Calu3 (cell line): ENCODE measurements at places on chromosomes 16 and 17. TPM values are rescaled to one million over a fixed set of nuclear protein-coding genes. Genes with fewer than 3 reads are reported as not detected.

DNA sequence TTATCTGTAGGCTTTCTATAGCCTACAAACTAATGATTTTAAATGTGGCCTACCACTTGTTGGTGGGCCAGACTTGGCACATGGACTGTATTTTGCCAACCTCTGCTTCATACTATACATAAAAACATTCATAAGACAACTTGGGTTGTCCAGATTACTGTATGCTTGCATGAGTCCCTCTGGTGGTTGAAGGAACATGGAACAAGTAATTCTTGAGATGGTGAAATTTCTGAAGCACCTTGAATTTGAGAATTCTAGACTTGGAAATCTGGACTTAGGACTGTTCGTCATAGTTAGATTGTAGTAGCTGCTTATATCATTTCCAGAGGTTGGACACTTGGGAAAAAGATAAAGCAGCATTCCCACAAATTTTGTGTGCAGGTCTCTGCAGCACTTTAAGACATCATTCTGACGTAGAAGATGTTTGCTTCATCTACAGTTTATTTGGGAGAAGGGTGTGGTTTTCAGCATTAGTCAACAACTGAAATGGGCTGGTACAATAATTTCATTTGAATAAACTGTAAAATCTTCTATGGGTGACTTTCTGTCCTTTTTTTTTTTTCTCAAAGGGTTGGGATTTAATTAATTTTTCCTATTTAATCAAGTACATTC, 31.2 kb downstream of the NFATC3 start:
- DNase-seq: no peak

- DNase-seq: no peak
Measured at GRCh38 chr17:56676810-56677209, 83.3 kb downstream of the NOG start.

- peak; percentile 72 for DNase-seq
Measured at GRCh38 chr17:12789481-12790248, at the start of gene ARHGAP44. ARHGAP44 (plus strand) TSS chr17:12789498; CDS start chr17:12789839, 341 bp downstream.

- peak; percentile 49 for DNase-seq
Measured at GRCh38 chr16:78984324-78984723, 616.2 kb downstream of the MAF start.

DNA sequence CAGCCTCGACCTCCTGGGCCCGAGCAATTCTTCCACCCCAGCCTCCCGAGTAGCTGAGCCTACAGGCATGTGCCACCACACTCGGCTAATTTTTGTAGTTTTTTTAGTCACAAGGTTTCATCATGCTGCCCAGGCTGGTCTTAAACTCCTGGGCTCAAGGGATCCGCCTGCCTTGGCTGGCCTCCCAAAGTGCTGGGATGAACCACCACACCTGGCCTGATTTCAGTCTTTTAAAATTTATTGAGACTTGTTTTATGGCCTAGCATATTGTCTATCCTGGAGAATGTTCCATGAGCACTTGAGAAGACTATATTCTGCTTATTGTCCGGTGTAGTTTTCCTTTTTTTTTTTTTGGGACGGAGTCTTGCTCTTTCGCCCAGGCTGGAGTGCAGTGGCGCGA, 18.5 kb downstream of the DNAI2 start:
- no peak for DNase-seq

The ALOX12B gene
- total RNA-seq: not detected in 2 replicates

The DOK4 gene
- total RNA-seq: 23.0 and 34.7 TPM in 2 replicates

DNA sequence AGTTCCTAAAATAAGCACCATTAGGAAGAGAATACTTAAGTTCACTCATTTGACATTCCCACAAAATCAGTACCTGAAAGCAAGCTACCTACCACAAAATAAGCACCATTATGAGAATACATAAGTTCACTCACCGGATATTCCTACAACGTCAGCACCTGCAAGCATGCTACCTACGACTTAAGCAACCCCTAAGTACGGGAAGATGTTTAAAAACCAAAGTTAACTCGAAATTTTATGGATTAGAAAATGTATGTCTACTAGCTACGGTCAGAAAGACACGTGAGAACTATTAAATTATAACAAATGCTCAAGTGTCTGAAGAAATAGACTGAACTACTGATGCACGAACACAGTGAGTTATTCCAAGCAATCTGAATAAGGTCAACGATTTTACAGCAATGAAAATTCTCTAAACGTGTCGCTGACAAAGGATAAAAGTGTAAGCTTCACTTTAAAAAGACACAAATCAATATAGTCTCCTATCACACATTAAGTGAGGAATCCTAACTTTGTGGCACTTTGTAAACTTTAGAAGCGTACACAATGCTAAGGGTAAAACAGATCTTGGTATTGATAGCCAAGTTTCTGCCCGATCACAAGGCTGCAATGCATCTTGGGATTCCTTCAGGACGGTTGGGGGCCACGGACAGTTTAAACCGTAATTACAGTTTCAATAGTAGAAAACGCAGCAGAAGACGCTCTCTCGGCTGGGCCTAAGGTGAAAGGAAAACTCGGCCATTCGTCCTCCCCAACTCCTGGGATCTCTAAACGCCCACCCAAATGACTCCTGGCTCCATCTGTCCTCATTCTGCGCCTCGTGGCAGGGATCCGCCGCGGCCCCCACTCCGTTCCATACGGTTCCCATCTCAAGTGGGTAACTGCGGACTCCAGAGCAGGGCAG, 1.3 kb downstream of the GSPT1 start:
- peak; percentile 24 for DNase-seq

The RCVRN gene
- total RNA-seq: not detected in 2 replicates

DNA sequence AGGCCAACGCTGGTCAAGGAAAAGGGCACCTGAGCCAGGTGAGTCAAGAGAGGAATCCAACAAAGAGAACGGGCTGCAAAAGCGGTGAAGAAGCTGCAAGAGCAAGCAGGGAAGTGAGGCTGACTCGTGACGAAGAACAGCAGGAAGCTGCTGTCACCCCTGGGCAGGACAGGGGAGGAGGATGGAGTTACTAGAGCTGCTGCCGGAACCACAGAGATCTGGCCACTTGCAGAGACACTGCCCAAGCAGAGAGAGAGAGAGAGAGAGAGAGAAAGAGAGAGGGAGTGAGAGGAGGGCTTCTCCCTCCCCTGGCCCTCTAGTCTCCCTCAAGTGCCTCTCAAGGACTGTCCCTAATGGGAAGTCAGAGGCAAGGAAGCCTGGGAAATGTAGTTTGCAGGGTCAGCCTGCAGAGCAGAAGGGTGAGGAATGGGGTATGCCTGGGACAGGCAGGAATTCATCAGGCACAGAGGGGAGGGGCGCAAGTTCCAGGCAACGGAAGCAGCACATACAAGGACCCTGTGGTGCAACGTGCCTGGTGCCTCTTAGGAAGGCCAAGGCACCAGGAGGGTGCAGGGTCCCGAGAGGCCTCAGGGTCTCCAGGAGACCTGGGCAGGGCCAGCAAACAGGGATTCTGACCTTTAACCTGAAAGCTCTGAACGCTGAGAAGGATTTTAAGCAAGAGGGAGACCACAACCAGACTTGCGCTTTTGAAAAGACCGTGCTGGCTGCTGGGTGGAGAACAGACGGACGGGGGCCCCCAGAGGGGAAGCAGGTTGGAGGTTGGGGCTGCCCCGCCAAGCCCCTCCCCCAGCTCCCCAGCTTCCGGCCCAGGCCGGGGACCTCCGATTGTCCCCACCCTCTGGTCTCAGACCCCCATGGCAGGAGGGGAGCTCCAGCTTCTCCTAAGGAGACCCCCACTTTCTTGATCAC, 45.8 kb upstream of the CIBAR2 start:
- no peak for DNase-seq

DNA sequence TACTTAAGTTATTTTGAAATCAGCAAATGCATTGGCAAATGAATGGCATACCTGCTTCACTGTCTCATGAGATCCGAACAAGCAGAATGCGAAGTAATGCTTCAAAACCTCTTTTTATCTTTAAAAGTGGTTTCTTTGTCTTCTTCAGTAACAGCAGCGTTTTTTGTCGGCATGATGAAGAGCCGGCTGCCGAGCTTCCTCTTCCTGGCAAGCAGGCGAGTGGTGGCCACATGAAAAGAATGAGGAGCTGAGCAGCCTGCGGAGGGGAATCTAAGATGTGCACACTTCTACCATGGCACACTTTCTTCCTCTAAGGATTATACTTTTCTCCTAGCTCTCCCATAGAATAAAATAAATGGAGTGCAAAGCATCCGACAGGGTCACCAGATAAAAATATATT, 42.4 kb upstream of the AKTIP start:
- DNase-seq: no peak

- no peak for DNase-seq
Measured at GRCh38 chr17:10019941-10020451, 114.9 kb upstream of the RCVRN start.

The CES4A gene
- not detected in 2 replicates for total RNA-seq

The KRT32 gene
- not detected in 2 replicates for total RNA-seq

The RPL19 gene
- 6,584 and 6,763 TPM in 2 replicates for total RNA-seq

The IGF2BP1 gene
- 14.4 and 17.6 TPM in 2 replicates for total RNA-seq

GRCh38 chr17:49585422-49586027, 9.9 kb downstream of the NXPH3 start:
- DNase-seq: peak; percentile 53

- no peak for DNase-seq
Measured at GRCh38 chr16:47523342-47524006, 62.3 kb downstream of the PHKB start.

The ADGRG3 gene
- total RNA-seq: not detected in 2 replicates

DNA sequence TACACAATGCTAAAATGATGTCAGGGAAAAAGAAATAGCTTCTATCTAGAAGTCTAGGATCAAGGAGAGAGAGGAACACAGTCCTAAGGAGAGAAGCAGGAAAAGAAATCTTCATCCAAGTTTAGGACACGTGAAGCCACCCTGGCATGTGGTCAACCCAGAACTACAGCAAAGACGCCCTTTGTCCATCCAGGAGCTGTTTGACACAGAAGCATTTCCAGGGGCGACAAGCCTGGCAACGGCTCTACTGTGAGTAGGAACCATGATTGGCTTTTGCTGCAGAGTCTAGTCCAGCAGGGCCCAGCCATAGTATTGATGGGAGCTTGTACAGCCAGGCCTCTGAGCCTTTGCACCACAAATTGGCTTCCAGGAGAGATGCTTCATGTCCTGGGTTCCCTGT, 185.4 kb upstream of the RPL38 start:
- DNase-seq: no peak

DNA sequence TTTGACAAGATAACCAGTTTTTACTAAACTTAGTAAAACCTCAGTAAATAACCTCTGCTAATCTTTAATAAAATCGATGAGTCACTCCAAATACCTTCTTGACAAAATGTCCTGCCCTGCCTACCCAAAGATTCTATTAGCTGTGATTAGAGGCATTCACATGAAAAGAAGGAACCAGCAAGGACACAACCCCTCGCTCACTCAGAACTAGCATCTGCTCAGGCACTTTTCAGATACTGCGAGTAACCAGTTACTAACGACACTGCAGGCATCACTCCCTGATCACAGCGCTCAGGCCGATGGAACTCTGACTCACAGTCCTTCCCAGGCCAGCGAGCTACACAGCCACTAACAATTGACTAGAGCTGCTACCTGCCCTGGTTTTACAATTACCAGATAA, 24.3 kb downstream of the PELP1 start:
- DNase-seq: peak; percentile 24

DNA sequence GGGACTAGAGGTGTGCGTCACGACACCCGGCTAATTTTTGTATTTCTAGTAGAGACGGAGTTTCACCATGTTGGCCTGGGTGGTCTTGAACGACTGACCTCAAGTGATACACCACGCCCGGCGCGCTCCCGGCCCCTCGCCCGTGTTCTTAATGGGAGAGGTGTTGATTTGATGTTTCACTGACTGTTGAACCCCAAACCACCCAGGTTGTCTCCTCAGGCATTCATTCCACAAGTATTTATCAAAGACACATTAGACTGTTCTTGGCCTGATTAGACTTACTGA, 1.4 kb downstream of the CENPN start:
- DNase-seq: no peak
